Urinary bladder (tissue), 4 donors: ENCODE measurements at places on chromosomes 5 and 9. TPM values are rescaled to one million over a fixed set of nuclear protein-coding genes. Genes with fewer than 3 reads are reported as not detected.

GRCh38 chr5:88269222-88269771 is 652 bp upstream of the TMEM161B start:
- DNase-seq = peak; percentile 11

- no peak for DNase-seq
Measured at GRCh38 chr5:9409413-9409960, 136.4 kb downstream of the SEMA5A start.

The SLC22A4 gene
- 2.2 TPM for total RNA-seq

DNA sequence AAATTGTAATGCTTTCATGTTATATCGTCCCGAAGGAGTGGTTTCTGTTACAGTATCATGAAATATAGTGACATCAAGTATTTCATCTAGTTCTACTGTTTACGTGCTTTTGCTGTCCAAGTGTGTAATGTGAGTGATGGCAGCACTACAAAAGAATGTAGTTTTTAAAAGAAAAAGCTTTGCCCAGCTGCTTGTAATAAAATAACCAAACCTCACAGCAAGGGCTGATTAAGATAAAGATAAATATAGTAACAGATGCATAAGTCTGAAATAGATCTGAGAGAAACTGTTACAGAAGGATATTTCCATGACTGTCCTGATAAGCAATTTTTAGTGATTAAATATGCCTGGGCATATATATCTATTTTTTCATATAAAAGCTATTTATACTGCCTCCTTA is 106.4 kb downstream of the AUH start:
- DNase-seq = no peak

DNA sequence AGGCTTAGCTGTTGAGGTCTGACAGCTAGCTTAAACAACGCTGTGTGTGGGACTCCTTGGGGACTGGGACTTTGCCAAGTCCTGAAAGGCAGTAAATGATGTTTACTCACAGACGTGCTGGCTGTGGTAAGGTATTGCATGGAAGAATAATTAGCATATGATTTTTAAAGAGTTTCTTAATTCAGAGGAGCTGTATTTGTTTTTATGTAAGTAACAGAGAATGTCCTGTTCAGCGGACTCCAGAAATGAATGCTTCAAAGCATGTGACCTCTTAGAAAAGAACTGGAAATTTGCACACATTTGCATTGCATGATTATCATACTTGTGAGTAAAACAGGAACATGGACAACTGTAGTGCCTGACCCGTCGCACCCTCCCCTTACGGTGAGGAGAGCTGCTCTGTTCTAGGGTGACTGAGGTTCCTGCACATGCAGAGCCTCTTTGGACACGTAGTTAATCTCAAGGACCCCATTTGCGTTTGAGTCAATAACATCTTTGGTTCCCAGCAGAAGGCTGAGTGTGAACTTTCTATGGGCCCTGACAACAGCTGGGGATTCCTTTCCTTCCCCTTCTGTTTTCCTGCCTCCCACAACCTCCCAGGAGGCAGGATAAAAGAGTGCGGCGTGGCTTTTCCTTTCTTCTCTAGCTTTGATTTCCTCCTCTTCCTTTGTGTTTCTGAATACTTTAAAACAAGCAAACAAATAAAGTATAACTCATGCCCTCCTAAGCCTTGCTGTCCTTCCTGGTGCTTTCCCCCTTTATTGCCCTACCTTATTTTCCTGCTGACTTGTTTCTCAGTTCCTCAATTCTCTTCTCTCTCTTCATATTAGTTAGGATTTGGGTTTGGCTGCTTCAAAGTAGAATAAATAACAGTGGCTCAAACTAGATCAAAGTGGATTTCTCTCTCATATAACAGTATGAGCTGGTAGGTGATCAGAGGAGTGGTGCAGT is 157.2 kb upstream of the CD180 start:
- no peak for DNase-seq

DNA sequence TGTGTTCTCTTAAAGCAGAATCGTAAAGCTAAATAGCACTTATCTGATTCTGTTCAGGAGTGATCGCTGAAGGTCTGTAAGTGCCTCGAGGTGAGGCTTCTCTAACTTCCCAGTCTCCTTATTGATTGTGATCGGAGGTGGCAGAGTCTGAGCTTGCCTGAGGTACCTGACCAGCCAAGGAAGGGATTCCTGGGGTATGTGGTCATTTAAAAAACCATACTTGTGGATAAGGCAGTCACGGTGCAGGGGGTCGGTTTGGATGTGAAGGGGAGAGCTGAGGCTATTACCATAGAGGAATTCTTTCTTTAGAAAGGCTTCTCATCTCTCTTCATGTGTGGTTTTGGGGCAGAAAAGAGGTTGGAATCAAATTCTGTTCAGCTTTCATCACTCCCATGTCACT is 193.7 kb downstream of the TLE4 start:
- DNase-seq = no peak

DNA sequence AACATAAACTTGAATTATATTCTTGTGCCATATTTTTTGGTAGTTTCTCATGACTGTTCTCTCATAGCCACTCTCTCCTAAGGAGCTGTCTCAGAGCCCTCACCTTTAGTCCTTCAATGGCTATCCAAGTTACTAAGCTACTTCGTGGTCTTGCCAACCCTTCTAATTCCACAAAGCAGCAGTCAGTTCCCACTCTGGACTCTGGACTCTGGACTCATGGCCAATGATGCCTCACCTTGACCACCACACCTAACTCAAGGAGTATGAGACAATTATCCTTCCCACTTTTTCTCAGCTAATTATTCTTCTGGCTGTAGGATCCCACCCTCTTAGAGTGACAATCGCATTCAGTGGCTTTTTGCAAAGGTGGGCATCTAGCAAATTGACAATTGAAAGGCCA is 42.2 kb downstream of the TUSC1 start:
- DNase-seq = no peak

DNA sequence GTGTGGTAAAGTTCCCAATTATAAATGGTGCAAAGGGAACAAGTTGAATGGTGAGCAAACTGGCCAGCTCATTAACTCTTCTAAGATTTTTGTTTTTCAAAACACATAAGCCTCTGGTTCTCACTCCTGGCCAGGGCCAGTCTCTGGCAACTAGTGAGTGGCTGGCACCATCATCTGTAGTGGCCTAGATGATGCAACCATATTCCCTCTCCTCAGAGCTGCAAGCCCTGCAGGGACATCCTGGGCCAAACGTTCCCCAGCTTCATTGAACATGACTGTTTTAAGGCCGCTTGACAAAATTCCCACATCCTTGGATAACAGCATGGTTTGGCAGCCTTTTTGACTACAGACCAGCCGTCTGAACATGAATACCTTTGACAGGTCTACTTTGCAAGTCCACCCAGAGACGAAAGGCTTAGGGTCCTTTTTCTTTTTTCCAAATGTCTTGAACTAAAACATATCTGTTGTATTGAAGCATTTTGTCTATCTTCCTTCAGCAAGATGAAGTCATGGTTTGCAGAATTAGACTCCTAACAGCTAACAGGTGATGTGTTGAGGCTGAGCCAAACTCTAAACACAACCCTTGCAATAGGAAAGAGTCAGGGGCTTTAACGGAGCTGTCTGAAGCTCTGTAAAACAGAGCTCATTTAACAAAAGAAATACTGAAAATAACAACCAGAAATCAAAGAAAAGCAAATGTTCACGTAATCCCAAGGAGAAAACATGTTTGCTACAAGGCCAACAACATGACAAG is 23.8 kb downstream of the MACROH2A1 start:
- DNase-seq = no peak

- no peak for DNase-seq
Measured at GRCh38 chr9:93667627-93668026, 91.2 kb downstream of the PHF2 start.

The NPDC1 gene
- total RNA-seq = 17.9 TPM

GRCh38 chr5:139642891-139643871 is 5.0 kb upstream of the CXXC5 start:
- DNase-seq = no peak

GRCh38 chr5:109739741-109740728 is 50.3 kb downstream of the MAN2A1 start:
- DNase-seq = no peak

The TSSK1B gene
- total RNA-seq = 1.2 TPM

The PCDHGA5 gene
- total RNA-seq = 7.0 TPM

DNA sequence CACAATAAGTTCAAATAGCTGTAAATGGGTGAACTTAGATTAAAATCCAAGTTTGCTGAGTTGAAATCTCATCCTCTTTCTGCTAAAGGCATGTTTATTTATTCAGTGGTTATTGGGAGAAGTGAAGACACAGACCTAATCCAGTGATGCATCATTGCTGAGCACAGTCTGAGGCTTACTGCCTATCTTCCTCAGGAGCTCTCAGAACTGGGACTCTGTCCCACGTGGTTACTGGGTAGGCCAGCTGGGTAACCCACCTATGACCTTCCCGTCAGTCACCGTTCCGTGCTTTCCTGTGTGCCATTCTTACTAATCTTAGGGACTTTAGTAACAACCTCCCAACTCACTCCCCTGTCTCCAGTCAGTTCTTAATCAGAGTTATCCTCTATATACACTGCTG is 226.8 kb upstream of the ATP10B start:
- no peak for DNase-seq

The SH3RF2 gene
- total RNA-seq = 1.0 TPM

The PDE6A gene
- total RNA-seq = 0.05 TPM

DNA sequence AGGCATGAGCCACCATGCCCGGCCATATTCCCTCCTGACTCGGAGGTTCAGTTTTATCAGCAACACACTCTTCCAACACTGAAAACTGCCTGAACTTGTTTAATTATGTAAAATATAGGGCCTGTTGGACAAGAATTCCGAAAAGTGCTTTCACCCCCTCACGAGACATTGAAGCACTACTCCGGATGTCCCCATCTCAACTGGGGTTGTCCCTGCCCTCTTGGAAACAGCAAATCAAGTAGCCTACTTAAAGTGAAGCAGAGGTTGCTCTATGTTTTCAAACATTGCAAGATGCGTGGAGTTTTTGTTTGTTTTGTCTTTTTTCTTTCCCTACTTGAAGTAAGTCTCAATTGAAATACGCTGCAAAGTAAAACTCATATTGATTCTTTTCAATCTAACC is 7.6 kb downstream of the PTGER4 start:
- DNase-seq = no peak
